ENCODE measurements at places on chromosomes 4 and X.

- no peak for DNase-seq
These were observed 251.6 kb downstream of the CRLF2 start for GRCh38 chrX:960821-961220.

DNA sequence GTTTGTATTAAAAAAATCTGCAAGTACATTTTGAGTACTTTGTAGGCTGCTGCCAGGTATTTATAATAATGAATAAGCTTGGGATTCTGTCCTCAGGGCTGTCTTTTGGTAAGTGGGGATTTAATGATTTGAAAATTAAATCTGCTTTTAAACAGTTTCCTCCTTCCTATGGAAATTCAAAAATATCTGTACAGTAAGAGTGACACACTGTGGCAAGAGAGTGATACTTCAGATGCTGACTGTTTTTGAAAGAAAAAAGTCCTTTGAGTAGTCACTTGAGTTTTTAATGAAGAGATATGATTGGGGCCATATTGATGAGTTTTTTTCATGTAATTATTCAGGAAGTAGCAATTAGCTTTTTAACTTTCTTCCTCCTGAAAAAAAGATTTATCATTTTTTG, 49.2 kb downstream of the SMARCAD1 start:
- no peak for DNase-seq

GRCh38 chrX:50067435-50068284, 133.1 kb downstream of the AKAP4 start:
- no peak for DNase-seq

- DNase-seq, result no peak
These were observed 448.1 kb downstream of the ADGRL3 start for GRCh38 chr4:61648264-61648663.

DNA sequence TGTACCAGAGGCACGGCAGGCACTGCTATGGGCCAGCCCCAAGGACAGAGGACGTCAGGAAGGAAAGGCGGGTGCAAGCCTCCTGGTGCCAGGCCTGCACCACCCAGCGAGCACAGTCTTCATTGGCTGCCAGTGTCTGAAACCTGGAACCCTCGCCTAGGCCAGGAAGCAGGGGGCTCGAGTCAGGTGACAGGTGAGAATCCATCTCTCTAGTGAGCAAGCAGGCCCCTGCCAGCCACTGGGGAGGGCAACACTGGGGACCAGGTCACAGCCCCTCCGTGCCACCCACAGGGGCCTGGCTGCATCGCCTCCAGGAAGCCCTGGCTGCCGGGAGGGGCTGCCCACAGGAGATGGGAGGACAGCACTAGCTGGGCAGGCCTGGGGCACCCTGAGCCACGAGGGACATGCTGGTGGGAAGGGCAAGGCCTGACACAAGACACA, 6.9 kb upstream of the HAUS3 start:
- no peak for DNase-seq

DNA sequence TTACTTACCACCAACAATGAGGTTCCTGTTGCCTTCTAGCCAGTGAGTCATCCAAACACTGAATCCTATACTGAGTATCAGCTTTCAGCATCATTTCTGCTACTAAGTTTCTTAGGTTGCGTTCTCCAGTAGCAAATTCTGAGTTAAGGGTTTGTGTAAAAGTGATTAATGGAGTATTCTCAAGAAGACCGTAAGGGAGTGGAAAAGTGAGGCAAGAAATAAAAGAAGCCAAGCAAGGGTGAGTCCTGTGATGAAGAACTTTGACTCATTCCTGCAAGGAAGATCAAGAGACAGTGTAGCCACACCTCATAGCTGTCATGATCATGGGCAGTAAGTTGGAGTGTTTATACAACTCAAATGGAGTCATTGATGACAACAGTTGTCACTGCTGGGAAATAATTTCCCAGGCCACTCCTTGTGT, 446.2 kb downstream of the RAPGEF2 start:
- DNase-seq, result no peak

GRCh38 chrX:38649674-38650647, 88.6 kb downstream of the TSPAN7 start:
- DNase-seq, result no peak

GRCh38 chr4:169438057-169438480, 167.3 kb upstream of the SH3RF1 start:
- no peak for DNase-seq

GRCh38 chrX:20514358-20514757, 247.6 kb upstream of the RPS6KA3 start:
- no peak for DNase-seq

- DNase-seq, result no peak
These were observed 37.1 kb downstream of the HEPH start for GRCh38 chrX:66200855-66201795.

Data from activated T-helper 9 cell treated with anti-CD3 and anti-CD28 coated beads, Interleukin-2, amount 50 U/mL, for 16 hours (primary cell).